AG09319 (cell line): ENCODE measurements at places on chromosomes 7 and 10.

- DNase-seq: no peak
These were observed 191.9 kb downstream of the ABCA13 start for GRCh38 chr7:48363174-48363573.

DNA sequence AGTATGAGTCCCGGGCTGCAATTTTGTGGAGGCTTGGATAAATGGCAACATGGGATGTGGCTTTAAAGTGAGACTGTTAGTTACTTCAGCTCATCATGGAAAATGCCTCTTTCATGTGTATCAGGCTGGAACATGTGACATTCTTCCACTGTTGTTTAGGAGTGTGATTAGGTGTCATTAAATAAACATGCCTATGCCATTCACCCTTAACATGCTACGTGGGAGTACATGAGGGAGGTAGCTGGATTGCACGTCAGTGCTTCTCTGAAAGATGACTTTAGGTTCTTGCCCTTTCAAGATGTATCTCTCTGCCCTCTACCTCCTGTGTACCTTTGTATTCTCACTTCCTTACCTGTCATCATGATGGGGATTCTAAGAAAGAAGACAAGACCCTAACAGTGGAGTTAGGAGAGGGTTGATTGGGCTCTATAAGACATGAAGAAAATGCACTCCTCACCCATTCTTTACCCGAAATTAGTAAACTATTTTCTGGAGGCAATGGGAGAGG, 8.9 kb downstream of the AKR1E2 start:
- DNase-seq: no peak

GRCh38 chr7:150992051-150992640, 1.3 kb downstream of the NOS3 start:
- DNase-seq: no peak

GRCh38 chr7:45461026-45461425, 113.1 kb upstream of the ADCY1 start:
- DNase-seq: no peak

DNA sequence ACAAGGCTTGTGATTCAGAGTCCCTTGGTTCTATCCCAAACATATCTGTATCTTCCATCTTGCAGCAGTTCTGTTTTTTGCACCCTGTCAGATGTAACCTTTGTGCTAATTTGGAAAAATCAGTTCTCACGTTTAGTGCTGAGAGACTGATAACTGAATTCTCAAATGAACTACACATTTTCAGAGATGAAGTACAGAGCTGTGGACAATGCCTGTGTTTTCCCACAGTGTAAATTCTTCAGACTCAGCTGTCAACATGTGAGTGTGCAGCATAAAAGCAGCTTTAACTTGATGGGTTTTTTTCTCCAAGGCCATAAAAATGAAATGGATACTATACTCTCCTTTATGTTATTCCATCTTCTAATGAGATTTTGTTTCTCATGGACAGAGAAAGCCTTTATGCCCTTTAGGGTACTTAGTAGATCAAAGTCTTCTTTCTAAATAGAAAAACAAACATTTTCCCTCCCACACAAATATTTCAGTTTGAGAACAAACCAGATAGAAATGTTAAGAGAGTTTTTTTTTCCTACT, 150.9 kb downstream of the SEMA3A start:
- DNase-seq: no peak

DNA sequence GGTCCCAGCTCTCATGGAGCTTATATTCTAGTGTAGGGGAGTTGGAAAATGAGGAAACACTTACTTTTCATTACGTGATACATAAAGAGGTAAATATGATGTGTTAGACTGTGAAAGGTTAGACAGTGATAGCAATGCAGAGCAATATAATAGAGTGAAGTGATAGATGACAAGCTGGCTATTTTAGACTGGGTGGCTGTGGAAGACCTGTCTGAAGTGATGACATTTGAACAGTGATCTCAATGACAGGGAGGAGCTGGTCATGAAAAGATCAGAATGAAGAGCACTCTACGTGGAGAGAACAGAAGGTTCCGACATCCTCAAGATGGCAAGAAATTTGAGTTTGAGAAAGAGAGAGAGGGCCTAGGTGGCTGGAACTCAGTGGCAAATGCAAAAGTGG, 118.9 kb upstream of the MKLN1 start:
- DNase-seq: no peak

- no peak for DNase-seq
These were observed 494.1 kb upstream of the SEMA3A start for GRCh38 chr7:84688671-84689070.

- DNase-seq: no peak
These were observed 141.6 kb upstream of the WNT16 start for GRCh38 chr7:121187222-121187621.
